ENCODE measurements at places on chromosomes 4 and X.
A peak's percentile ranks its signal among the peaks of the same experiment; 100 is the strongest.

DNA sequence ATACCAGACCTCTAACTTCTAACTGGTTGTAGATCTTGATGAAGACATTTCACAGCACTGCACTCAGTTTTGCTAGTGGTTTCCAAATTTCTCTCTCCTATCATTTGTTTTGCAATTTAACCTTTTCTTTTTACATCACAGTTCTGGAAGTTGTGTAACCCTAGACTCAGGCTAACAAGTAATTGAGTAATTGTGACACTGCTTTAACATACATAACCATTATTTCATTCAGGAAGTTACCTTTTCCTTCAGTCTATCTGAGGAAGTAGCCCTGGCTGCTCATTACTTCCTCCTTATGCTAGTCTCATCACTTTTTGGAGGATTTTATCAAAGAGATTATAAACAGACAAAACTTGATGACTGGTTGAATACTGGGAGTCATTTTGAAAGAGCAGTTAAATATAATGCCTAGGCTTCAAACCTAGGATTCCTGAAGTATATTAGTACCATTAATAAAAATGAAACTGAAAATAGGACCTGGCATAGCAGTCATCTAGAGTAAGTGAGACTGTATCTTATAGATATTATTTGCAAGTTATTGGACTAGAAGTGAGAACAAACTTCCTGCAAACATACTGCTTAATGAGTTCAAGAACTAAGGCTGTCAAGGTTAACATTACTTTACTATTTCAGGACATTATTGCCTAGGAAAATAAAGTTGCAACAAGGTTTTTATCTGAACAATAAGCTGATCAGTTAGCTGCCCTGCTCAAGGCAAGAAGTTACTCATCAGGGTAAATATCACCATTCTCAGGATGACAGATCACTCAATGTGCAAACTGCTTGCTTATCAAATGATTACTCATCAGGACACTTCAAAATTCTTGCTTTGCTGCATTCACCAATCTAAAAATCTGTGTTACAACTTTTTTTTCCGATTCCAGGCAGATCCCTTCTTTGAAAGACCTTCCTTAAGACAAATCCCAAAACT is 25.6 kb upstream of the TEX13C start:
- DNase-seq: no peak
- no peaks in the 10 kb centered on the region for H3K36me3 ChIP-seq
- H3K27me3 ChIP-seq: no peaks in the 10 kb centered on the region

DNA sequence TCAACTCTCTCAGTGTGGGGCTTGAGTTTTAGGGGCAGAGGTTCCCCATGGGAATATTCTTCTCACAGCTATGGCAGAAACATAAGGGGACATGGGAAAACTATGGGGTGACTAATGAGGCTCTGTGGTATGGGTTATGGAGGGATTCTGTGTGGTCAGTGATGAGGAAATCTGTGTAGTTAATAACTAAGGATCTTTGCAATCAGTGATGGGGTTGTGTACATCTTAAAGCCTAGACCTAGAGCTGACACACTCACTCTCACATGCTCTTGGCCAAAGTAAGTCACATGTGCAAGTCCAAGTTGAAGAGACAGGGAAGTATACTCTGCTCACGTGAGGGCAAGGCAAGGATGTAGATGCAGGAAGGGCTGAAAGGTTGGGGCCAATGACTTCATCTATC is 86.4 kb upstream of the UXT start:
- no peak overlapping the region for H3K27ac ChIP-seq
- no peaks in the 10 kb centered on the region for H3K36me3 ChIP-seq
- no peaks in the 10 kb centered on the region for H3K27me3 ChIP-seq
- no peak for DNase-seq
- H3K4me3 ChIP-seq: no peak overlapping the region

GRCh38 chrX:109830157-109830703 is 97.2 kb upstream of the ACSL4 start:
- H3K4me3 ChIP-seq: no peak overlapping the region
- H3K27ac ChIP-seq: no peak overlapping the region
- no peaks in the 10 kb centered on the region for H3K4me1 ChIP-seq
- H3K27me3 ChIP-seq: peaks cover 8% of the 10 kb centered on the region
- no peak for DNase-seq

- DNase-seq: no peak
- H3K27ac ChIP-seq: no peak overlapping the region
- no peaks in the 10 kb centered on the region for H3K36me3 ChIP-seq
- H3K4me1 ChIP-seq: no peaks in the 10 kb centered on the region
- H3K27me3 ChIP-seq: no peaks in the 10 kb centered on the region
- H3K4me3 ChIP-seq: no peak overlapping the region
Measured at GRCh38 chr4:165953181-165953580, 80.1 kb downstream of the TLL1 start.

DNA sequence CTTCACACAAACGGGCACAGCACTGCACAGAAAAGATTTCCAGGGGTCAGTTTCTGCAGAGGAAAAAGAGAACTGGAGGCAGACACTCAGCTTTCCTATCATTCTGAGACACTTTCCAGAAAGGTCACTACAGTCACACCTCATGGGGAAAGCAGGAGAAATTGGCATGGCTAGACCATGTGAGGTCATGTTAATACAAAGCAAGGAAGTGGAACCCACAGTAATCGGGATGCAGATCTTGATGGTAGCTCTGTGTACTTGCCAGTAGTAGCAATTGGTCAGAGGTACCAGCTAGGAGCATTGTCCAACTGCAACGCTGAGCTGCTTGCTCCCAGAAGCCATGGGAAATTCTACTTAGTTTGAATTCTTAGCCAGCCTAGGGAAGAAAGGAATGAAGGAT is 255.3 kb upstream of the PCDH10 start:
- H3K27ac ChIP-seq: no peak overlapping the region
- no peaks in the 10 kb centered on the region for H3K27me3 ChIP-seq
- H3K4me1 ChIP-seq: no peaks in the 10 kb centered on the region
- H3K4me3 ChIP-seq: no peak overlapping the region
- no peak for DNase-seq
- no peaks in the 10 kb centered on the region for H3K36me3 ChIP-seq

- no peak overlapping the region for H3K4me3 ChIP-seq
- H3K4me1 ChIP-seq: no peaks in the 10 kb centered on the region
- no peaks in the 10 kb centered on the region for H3K36me3 ChIP-seq
- no peak overlapping the region for H3K27ac ChIP-seq
Measured at GRCh38 chr4:81965911-81966310, 407.9 kb downstream of the HNRNPD start.

DNA sequence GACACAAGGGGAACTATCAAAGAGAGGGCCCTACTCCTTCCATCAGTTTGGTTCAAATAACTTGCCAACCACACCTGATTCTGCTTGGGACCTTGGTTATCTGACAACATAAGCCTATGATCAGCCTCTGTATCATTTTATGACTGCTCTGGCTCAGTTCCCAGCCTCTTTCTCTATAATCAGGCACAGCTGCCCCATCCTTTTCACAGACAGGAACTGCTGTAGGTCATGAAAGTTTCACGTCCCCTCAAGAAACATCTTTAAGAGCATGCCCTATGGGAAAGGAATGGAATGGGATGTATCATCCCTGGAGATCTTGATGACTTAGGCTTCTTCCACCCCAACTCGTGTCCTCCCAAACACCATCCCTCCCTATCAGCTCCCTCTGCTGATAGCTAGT is 243.4 kb downstream of the AR start:
- no peak overlapping the region for H3K27ac ChIP-seq
- no peak for DNase-seq
- H3K4me1 ChIP-seq: no peaks in the 10 kb centered on the region
- H3K27me3 ChIP-seq: no peaks in the 10 kb centered on the region
- H3K4me3 ChIP-seq: no peak overlapping the region
- H3K36me3 ChIP-seq: no peaks in the 10 kb centered on the region

GRCh38 chr4:110480031-110480549 is 4.1 kb downstream of the ENPEP start:
- DNase-seq: no peak
- H3K27ac ChIP-seq: no peak overlapping the region
- H3K4me1 ChIP-seq: no peaks in the 10 kb centered on the region

DNA sequence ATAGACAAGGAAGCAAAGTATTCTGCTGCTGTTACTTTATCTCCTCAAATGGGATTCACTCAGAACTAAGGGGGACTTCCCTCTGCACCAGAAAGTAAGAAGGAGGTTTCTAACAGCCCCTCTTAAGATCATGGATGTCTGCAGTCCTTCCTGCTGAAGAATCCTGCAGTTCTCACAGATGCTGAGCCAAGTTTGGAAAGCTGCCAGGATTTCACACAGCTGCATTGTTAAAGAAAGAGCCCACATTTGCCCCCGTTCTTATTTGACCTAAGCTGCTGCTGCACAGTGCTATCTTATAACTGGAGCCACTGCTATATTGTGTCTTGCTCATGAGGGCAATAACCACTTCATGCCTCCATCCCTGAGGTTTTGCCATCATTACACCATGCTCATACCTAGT is 81.1 kb downstream of the FAAH2 start:
- H3K27ac ChIP-seq: no peak overlapping the region
- H3K27me3 ChIP-seq: no peaks in the 10 kb centered on the region
- no peak for DNase-seq

DNA sequence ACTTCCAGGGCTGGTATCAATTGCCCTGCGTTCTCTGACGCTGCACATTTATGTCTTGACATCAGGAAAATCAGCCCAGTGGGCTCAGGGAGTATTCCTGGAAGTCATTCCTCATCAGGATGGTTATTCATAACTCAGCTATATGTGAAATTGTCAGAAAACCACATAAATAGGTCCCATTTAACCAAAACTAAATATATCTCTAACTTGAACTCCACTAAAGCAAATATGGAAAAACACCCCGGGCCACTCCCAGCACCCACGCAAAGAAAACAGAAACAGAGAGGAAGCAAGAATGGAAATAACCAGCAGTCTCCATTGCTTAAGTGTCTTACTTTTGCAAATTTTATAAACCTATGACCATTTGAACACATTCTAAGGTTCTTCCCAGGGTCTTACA is 112.0 kb downstream of the IRF2 start:
- DNase-seq: no peak
- H3K27me3 ChIP-seq: no peaks in the 10 kb centered on the region
- no peaks in the 10 kb centered on the region for H3K4me1 ChIP-seq

DNA sequence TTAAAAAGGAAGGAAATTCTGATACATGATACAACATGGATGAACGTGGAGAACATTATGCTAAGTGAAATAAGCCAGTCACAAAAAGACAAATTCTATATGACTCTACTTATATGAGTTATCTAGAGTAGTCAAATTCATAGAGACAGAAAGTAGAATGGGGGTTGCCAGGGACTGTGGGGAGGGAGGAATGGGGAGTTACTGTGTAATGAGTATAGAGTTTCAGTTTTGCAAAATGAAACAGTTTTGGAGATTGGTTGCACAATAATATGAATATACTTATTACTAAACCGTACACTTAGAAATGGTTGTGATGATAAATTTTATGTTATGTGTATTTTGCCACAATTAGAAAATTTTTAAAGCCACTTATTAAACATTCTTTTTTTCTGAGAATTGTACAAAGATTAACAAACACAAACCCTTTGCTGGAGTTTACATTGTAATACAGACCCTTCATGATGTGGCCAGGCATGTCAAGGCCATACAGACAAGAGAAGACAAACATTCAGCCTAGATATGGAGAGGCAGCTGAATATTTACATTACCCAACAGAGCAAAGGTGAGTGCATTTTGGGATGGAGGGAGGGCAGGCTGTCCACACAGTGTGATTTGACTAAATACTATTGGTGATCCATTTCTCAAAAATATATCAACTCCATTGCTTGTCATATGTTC is 21.2 kb upstream of the GPC3 start:
- no peaks in the 10 kb centered on the region for H3K4me1 ChIP-seq
- no peak overlapping the region for H3K27ac ChIP-seq
- no peak for DNase-seq
- H3K36me3 ChIP-seq: no peaks in the 10 kb centered on the region
- H3K27me3 ChIP-seq: no peaks in the 10 kb centered on the region

- H3K27me3 ChIP-seq: no peaks in the 10 kb centered on the region
- no peaks in the 10 kb centered on the region for H3K36me3 ChIP-seq
- no peaks in the 10 kb centered on the region for H3K4me1 ChIP-seq
- no peak overlapping the region for H3K4me3 ChIP-seq
Measured at GRCh38 chr4:106707776-106708463, 328.2 kb downstream of the DKK2 start.

DNA sequence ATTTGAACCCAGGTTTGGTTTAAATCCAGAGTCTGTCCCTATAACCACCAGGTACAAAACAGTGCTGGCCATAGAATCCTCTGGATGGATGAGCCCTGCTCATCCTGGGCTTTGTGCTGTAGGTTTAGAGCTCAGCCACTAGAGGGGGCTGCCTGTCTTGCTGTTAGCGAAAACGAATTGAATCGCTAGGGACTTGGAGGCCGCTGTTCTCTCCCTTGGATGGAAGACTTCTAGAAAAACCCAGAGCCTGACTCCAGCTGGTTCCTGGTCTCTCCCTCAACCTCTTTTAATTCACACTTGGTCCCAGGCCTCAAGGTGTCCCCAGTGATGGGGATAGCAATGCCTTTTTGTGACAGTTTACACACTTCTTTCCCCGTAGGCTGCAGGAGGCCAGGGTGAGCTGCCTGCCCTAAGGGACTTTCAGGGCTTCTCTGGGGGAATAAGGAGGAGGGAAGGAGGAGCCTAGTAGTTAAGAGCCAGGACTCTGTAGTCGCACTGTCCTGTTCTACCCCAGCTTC is 8.7 kb downstream of the RIPPLY1 start:
- no peaks in the 10 kb centered on the region for H3K36me3 ChIP-seq
- H3K4me3 ChIP-seq: no peak overlapping the region
- no peak overlapping the region for H3K27ac ChIP-seq

DNA sequence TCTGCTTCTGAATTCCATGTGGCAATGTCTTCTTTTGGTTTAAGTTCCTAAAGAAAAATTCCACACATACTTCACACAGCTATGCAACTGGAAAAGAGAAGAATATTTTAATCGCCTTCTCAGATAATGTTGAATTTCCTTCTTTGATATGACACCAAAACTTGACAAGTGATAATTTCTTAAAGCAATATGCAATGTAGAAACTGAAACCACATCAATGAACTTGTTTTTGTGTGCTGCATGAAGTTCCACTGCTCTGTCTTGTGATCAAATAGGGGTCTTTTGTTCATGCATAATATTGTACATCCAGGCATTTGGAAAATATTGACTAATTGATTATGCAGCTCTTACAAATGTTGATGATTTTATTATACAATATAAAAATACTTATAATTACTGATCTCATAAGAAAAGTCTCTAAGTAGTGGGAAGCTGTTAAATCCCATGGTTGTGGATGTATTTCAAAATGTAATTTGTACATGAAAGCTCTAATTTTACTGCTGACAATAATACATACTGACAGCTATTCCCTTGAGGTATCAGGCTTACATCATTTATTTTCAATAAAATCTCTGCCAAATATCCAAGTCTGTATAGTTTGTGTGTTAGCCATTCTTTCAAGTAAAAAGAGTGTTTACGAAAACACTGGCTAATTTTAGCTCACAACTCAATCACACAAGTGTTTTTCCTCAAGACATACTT is 56.5 kb downstream of the AGA start:
- no peak overlapping the region for H3K4me3 ChIP-seq
- no peaks in the 10 kb centered on the region for H3K36me3 ChIP-seq
- H3K27me3 ChIP-seq: no peaks in the 10 kb centered on the region
- no peak overlapping the region for H3K27ac ChIP-seq

GRCh38 chr4:963276-964225 is 9.8 kb downstream of the DGKQ start:
- H3K4me1 ChIP-seq: peaks cover 11% of the 10 kb centered on the region
- no peak overlapping the region for H3K4me3 ChIP-seq
- DNase-seq: no peak
- H3K27me3 ChIP-seq: peaks cover 4% of the 10 kb centered on the region

GRCh38 chrX:51496501-51497291 is at the start of gene NUDT11:
Gene NUDT11 (minus strand): TSS chrX:51496592. CDS start chrX:51496444, 148 bp downstream.
- H3K27ac ChIP-seq: peak within 1 kb of the TSS; percentile 64
- H3K4me3 ChIP-seq: peak within 1 kb of the TSS; percentile 50
- H3K27me3 ChIP-seq: no peaks in the 10 kb centered on the region
- no peaks in the 10 kb centered on the region for H3K4me1 ChIP-seq
- H3K36me3 ChIP-seq: no peaks in the 10 kb centered on the region

All from spinal cord (tissue), 10 donors.